ENCODE measurements at places on chromosomes 7 and 10. TPM values are rescaled to one million over a fixed set of nuclear protein-coding genes. Genes with fewer than 3 reads are reported as not detected.

DNA sequence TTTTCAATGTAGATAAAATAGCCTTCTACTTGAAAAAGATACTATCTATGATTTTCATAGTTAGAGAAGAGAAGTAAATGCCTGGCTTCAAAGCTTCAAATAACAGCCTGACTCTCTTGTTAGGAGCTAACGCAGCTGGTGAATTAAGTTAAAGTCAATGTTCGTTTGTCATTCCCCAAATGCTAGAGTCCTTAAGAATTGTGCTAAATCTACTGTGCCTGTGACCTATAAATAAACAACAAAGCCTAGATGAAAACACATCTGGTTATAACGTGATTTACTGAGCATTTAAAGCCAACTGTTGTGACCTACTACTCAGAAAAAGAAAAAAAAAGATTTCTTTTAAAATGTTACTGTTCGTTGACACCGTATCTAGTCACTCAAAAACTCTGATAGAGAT is 134.7 kb downstream of the POLR1F start:
- H3K36me3 ChIP-seq, result no peaks in the 10 kb centered on the region
- H3K27me3 ChIP-seq, result no peaks in the 10 kb centered on the region
- DNase-seq, result no peak
- H3K4me1 ChIP-seq, result no peaks in the 10 kb centered on the region
- no peak overlapping the region for H3K4me3 ChIP-seq

GRCh38 chr10:78700413-78700812 is 368.4 kb upstream of the ZMIZ1 start:
- H3K27me3 ChIP-seq, result peaks cover 16% of the 10 kb centered on the region
- DNase-seq, result no peak
- no peak overlapping the region for H3K27ac ChIP-seq

DNA sequence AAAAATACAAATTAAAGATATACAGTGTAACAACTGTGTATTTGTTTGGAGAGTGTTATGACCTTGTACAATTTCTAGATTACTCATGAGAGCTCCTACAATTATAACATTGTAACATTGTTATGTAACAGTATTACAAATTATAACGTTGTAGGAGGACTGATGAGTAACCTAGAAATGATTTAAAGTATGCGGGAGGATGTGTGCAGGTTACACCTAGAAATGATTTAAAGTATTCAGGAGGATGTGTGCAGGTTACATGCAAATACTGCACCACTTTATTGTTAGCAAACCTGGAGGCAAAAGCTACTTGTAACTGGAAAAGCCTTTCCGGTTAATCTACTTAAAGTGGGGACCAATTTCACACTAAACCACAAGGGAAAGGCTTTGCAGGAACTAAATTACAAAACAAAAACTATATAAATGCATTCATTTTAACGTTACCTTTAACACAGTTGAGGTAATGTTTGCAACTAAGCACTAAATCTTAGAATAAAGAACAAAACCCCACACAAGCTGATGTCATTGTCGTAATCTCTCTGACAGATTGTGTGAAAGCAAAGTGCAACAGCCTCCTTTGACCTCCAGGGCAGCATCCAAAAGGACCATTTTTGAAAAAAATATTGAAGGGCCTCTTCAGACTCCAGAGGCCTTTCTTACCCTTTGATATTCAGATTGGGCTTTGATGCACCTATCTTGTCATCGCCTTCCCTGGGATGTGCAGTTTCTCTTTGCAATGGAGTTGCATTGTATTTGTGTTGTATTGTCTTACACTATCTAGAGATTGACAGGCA is 522.1 kb upstream of the FOXK1 start:
- H3K27me3 ChIP-seq, result no peaks in the 10 kb centered on the region
- H3K27ac ChIP-seq, result no peak overlapping the region
- no peaks in the 10 kb centered on the region for H3K4me1 ChIP-seq
- H3K36me3 ChIP-seq, result no peaks in the 10 kb centered on the region

DNA sequence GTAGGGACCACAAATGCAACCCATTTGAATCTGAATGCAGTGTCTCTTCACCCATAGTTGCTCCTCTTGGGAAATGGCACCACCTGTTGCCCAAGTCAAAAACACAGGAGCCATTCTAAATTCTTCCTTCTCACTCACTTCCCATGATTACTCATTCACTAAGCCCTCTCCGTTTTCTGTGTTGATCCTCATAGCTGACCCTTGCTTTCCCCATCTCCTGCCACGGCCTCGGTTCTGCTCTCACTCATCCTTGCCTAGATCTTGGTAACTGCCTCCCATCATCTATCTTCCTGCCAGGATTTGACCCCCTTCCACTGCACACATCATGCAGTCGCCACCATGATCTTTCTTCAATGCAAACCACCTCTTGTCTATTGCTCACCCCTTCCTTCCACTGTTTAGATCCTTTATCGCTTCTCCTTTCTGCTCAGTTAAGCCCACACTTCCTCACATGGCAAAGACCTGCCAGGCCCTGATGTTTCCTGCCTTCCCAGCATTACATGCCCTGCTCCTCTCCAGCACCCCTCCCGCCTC is 19.0 kb upstream of the CPN1 start:
- no peaks in the 10 kb centered on the region for H3K36me3 ChIP-seq
- H3K4me1 ChIP-seq, result no peaks in the 10 kb centered on the region

DNA sequence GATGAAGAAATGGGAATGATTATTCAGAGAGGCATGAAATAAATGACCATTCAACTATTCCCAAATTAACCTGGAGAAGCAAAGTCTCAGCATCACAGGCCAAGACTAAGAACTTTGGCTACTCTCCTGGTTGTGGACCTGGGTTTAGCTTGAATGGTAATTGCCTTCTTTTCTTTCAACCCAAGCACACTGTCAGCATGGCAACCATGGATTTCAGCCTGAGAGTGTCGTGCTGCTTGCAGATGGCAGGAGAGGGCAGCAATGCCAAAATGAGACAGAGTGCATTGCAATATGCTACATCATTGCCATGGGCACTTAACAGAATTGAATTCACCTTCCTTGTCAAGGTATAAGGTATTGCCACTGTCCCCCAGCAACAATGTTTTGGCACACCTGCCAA is 767.2 kb downstream of the REEP3 start:
- DNase-seq, result no peak
- H3K36me3 ChIP-seq, result no peaks in the 10 kb centered on the region
- no peak overlapping the region for H3K4me3 ChIP-seq
- no peak overlapping the region for H3K27ac ChIP-seq

Gene CALD1
- total RNA-seq, result not detected

Gene ZNF365
- 0.94 TPM for total RNA-seq

DNA sequence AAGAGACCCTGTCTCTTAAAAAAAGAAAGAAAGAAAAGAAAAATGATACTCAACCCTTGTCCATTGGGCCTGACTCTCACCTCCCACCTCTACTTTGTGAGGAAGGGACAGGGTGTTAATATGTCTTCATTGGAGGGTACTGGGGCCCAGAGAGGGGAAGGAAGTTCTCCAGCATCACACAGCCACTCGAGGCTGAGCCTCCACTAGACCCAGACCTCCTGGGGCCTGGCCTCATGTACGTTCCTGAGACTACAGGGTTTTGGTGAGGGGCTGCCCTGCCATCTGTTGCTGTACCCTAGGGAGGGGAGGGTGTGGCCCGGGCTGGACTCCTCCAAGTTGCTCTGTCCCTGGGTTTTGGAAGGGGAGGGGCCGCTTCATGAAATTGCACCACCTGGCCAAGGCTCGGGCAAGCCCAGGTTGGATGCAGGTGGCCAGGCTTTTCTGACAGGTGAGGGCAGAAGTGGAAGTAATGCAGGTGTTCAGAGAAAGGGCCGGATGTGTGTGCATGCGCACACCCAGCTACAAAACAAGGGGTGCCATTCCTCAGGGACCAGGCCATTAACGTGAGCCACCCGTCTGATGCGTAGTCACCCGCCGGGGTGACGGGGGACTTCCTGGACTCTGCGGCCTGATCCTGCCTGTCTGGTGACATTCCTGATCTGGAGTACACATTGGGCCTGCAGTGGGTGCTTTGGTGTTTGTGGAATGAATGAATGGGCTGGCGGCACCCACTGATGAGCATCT is 21.7 kb downstream of the GTF2IRD1 start:
- H3K4me1 ChIP-seq, result no peaks in the 10 kb centered on the region
- no peak overlapping the region for H3K4me3 ChIP-seq
- no peak for DNase-seq
- H3K27me3 ChIP-seq, result peaks cover 8% of the 10 kb centered on the region

GRCh38 chr10:61655335-61655851 is 7.3 kb upstream of the CABCOCO1 start:
- no peak overlapping the region for H3K4me3 ChIP-seq
- H3K4me1 ChIP-seq, result no peaks in the 10 kb centered on the region
- DNase-seq, result no peak
- H3K27ac ChIP-seq, result no peak overlapping the region

DNA sequence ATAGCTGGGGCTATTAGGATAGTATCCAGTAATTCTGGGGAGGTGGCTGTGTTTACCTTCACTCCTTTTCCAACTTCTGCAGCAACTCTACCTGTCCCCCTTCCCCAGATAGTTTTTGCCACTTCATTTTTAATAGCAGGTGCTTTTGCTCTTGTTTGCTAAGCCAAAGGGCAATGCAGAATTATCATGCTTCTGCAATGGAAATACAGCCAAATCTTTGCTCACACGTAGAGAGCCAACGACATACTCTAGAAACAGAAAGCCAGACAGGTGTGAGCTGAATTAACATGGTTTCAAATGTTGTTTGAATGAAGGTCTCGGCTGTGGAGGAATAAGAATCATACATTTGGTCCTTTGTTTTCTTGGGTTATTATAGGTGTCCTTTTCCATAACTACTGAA is 14.4 kb downstream of the PLEKHS1 start:
- DNase-seq, result no peak
- H3K4me3 ChIP-seq, result no peak overlapping the region
- no peaks in the 10 kb centered on the region for H3K4me1 ChIP-seq
- no peaks in the 10 kb centered on the region for H3K36me3 ChIP-seq
- no peak overlapping the region for H3K27ac ChIP-seq

- no peak overlapping the region for H3K4me3 ChIP-seq
- no peak overlapping the region for H3K27ac ChIP-seq
- no peaks in the 10 kb centered on the region for H3K4me1 ChIP-seq
- H3K36me3 ChIP-seq, result no peaks in the 10 kb centered on the region
Measured at GRCh38 chr10:126058104-126058503, 161.7 kb downstream of the FANK1 start.

Data from activated naive CD8-positive, alpha-beta T cell treated with anti-CD3 and anti-CD28 coated beads, Interleukin-2, amount 10 ng/mL, durations not matched to agents 7 days and 5 days (primary cell).